ENCODE measurements at places on chromosomes 11 and 22.

- DNase-seq: no peak
Measured at GRCh38 chr11:17845431-17845881, 110.9 kb downstream of the KCNC1 start.

GRCh38 chr22:32342977-32343376 is 14.7 kb upstream of the RFPL3 start:
- DNase-seq: no peak

- DNase-seq: no peak
Measured at GRCh38 chr22:43854121-43854785, 8.1 kb downstream of the SULT4A1 start.

GRCh38 chr11:44563711-44564110 is 1.8 kb upstream of the CD82 start:
- DNase-seq: no peak

DNA sequence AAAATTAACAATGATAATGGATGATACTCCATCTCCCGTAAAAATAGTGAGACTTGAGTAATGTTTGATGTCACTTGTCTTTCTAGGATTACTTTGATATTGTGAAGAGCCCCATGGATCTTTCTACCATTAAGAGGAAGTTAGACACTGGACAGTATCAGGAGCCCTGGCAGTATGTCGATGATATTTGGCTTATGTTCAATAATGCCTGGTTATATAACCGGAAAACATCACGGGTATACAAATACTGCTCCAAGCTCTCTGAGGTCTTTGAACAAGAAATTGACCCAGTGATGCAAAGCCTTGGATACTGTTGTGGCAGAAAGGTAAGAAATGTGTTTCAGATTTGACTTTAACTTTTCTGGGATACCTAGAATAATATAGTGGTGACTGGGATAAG is 48.0 kb upstream of the L3MBTL2 start:
- DNase-seq: no peak

DNA sequence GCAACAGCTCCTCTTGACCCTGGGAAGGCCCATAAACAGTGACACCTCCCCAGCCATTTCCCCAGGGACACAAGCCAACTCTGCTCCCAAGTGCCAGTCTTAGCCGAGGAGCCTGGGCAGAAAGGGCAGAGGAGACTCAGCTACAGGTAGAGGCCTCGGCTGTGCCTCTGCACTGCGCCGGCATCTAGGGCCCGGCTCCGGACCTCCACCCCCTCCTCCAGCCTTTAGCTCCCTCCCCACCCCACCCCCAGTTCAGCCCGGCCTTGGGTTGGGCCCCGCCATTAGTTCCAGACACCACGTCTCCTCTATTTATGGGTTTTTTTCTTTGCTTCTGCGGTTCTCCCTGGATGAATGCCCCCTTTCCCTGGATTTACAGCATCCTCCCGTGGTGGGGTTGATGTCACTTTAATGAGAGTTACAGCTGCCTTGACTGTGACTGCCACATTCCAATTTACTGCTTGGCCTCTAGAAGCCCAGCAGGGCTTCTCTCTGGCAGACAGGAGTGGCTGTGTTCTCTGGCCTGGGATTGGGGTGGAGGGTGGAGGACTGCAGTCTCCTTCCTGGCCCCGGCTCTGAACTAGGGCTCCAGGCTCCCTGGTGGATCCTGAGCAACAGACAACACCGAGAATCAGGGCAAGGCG is 13.5 kb upstream of the OAF start:
- DNase-seq: no peak

- no peak for DNase-seq
Measured at GRCh38 chr11:133934599-133935550, 21.9 kb downstream of the IGSF9B start.
